ENCODE measurements at places on chromosomes 2 and 18.

DNA sequence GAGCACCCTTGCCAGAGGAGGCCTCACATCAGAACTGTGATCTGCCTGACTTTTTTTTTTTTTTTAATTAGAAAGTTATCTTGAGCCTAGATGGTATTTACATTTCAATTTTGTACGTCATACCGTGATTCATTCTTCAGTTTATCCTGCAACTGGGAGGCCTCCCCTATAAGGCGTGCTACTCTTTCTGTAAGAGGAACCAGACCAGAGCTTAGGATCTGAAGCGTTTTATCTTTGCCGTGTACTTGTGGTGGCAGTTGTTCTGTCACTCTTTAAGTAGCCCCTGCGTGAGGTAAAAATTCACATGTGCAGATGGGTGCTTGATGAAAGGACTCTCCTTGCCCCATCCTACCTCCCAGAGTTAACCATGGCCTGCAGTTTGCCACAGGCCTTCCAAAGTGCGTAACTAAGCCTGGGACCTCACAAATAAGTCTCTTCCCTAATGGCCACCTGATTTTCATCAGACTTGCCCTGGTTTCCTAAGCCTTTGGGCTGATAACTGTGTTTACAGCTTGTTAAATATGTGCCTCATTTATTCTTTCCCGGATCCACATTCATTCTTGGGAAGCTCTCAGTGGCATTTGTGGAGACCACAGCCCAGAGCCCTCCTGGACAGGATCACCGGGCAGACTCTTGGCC lies 96.0 kb downstream of the MTCL1 start:
- peak; percentile 86 for DNase-seq

- DNase-seq: no peak
Measured at GRCh38 chr2:86032861-86033595, 72.7 kb downstream of the POLR1A start.

- DNase-seq: no peak
Measured at GRCh38 chr2:143248631-143249030, 119.4 kb downstream of the ARHGAP15 start.

- DNase-seq: no peak
Measured at GRCh38 chr2:188647430-188648070, 326.6 kb upstream of the COL3A1 start.

- no peak for DNase-seq
Measured at GRCh38 chr2:96485350-96485749, 19.8 kb downstream of the NEURL3 start.

- no peak for DNase-seq
Measured at GRCh38 chr2:103520547-103520946, 758.7 kb downstream of the TMEM182 start.
